ENCODE measurements at places on chromosomes 4 and X.

- no peak for DNase-seq
Observed at GRCh38 chrX:45623266-45623665, 422.6 kb upstream of the DIPK2B start.

GRCh38 chr4:76703676-76704075 lies 194.3 kb downstream of the SOWAHB start:
- no peak for DNase-seq

DNA sequence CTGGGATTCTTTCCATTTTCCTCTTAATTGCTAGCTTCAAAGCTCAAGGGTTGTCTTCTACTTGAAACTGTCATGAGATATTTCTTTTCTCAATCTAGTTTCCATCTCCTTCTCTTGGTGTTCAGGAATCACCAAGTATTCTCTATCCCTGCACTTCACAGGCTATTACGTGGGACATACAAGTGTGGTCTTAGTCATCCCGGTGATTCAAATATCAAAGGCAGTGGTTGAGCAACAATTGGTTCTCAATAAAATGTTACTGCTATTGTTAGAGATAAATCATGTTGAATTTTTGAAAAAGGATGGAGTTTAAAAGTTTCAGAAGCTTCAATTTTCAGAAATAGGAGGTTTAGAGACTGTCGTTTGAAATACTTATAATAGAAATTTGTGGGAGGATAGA lies 812.9 kb downstream of the FSTL5 start:
- DNase-seq, result no peak

- DNase-seq, result no peak
Observed at GRCh38 chrX:109880629-109881028, 122.3 kb upstream of the TMEM164 start.

DNA sequence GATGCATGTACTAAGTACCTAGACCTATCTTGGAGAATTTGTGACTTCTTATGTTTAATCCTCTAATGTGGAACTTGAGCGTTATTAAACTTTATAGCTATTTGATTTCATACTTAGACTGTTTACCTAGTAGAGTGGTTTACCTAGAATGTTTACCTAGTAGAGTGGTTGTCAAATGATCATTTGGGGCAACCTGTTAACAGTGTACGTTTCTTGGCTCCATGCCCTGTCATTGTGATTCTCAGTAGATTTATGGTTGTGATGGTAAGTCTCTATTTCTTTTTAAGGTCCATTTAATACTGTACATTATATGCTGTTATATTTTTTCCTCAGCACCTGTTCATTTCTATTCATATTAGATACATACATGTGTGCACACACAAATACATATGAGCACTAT lies 233.0 kb upstream of the MAD2L1 start:
- no peak for DNase-seq

DNA sequence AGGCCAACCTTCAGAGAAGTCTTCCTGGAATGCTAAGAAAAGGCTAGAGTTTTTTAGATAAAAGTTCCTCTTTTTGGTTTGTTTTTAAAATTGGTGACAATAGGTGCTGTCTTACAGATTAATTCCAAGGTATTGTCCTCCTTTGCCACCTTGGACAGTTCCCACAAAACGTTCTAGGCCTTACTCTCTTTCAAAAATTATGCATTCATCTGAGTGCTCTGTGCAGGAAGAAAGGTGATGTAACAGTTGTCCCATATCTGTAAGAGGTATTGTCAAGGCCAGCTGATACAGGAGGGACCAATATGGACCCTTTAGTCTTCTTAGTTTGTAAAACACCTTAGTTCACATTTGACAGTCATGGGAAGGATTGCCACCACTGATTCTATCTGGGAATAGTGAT lies 15.9 kb upstream of the CXCL5 start:
- DNase-seq, result no peak

GRCh38 chr4:104941661-104942062 lies 205.0 kb upstream of the TET2 start:
- DNase-seq, result no peak

- DNase-seq, result no peak
Observed at GRCh38 chrX:118239178-118239870, 106.6 kb upstream of the WDR44 start.

GRCh38 chr4:158578476-158578875 lies 56.8 kb downstream of the RXFP1 start:
- no peak for DNase-seq

- no peak for DNase-seq
Observed at GRCh38 chrX:69522052-69522451, 17.9 kb downstream of the NALF2 start.

DNA sequence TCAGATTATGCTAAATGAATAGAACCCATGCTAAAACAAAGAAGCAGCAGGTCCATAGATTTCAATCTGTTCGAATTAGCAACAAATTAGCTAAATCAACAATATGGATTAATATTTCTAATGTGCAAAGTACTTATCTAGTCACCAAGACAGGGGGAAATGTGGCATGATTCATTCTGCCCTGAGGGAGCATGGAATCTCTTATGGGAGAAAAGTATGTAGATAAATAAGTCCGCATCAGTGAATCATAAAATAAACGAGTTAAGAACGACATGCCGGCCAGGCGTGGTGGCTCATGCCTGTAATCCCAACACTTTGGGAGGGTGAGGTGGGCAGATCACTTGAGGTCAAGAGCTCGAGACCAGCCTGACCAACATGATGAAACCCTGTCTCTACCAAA lies 102.1 kb downstream of the ANOS1 start:
- DNase-seq, result no peak

- no peak for DNase-seq
Observed at GRCh38 chrX:19760345-19760744, 127.1 kb downstream of the SH3KBP1 start.

DNA sequence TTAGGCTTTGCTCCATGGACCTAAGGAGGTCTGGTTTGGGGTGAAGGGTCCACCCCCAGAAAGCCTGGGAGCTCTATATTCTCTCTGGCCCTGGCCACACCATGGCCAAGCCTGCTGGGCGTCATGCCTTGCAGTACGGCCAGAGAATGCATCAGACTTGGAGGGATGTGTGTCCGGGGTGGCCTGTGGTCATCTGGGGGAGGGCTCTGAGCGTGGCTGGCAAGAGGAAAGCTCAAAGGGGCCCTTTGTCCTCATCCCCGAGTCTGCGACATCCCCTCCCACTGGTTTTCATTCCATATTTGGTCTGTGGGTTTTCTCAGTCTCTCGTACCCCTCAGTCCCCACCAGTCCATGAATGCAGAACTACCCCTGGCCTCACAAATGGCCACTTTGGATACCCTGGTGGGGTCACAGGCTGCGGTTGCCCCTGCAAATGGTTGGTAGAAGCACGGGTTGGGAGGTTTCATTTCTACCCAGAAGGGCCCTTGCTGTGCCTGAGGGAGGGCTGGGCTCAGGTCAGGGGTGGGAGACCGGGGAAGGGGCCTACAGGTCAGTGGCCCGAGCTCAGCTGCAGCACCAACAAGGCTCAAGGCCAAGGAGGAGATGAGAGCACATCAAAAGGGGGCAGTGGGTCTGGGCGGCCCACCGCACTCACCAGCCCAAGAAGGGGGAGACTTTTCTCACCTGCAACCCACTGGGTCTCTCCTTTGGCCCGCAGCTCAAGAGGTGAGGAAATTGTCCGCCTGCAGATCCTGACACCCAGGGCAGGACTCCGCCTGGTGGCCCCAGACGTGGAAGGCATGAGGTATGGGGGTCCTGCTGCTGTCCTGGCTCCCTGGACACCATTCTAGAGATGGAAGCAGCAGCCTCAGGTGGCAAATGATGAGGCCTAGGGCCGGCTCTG lies 30.2 kb downstream of the ZNF185 start:
- no peak for DNase-seq

DNA sequence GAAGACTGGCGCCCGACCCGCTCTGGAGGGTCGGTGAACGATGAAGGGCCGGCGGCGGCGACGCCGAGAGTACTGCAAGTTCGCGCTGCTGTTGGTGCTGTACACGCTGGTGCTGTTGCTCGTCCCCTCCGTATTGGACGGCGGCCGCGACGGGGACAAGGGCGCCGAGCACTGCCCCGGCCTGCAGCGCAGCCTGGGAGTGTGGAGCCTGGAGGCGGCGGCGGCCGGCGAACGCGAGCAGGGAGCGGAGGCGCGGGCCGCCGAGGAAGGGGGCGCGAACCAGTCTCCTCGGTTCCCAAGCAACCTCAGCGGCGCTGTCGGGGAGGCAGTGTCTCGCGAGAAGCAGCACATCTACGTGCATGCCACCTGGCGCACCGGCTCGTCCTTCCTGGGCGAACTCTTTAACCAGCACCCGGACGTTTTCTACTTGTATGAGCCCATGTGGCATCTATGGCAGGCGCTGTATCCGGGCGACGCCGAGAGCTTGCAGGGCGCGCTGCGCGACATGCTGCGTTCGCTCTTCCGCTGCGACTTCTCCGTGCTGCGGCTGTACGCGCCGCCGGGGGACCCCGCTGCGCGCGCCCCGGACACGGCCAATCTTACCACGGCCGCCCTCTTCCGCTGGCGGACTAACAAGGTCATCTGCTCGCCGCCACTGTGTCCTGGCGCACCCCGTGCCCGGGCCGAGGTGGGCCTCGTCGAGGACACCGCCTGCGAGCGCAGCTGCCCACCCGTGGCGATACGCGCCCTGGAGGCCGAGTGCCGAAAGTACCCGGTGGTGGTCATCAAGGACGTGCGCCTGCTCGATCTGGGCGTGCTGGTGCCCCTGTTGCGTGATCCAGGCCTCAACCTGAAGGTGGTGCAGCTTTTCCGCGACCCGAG lies 568 bp downstream of the CHST7 start:
- peak; percentile 2 for DNase-seq

- DNase-seq, result no peak
Observed at GRCh38 chr4:102807345-102807744, 20.0 kb downstream of the UBE2D3 start.
